ENCODE measurements at places on chromosomes 1 and 21.

DNA sequence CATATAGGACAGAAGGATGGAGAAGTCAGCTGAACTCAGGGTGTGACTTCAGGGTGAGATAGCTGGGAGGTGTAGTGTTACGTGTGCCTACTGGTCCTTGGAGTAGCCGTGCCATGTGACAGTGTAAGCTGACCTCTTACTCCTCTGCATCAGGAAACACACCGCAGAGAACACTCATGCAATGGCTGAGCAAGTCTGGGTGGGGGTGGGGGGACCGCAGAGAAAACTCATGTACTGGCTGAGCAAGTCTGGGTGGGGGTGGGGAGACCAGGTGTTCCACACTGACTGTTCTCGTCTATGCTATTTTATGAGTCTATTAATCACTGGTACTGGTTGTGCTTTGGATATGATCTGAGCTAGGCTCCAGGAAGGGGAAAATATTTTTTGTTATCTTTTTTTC lies 233.1 kb downstream of the PAPPA2 start:
- DNase-seq: no peak

GRCh38 chr1:115373305-115373704 lies 35.3 kb upstream of the NGF start:
- DNase-seq: no peak

- no peak for DNase-seq
Measured at GRCh38 chr21:15255261-15255660, 190.5 kb upstream of the NRIP1 start.

DNA sequence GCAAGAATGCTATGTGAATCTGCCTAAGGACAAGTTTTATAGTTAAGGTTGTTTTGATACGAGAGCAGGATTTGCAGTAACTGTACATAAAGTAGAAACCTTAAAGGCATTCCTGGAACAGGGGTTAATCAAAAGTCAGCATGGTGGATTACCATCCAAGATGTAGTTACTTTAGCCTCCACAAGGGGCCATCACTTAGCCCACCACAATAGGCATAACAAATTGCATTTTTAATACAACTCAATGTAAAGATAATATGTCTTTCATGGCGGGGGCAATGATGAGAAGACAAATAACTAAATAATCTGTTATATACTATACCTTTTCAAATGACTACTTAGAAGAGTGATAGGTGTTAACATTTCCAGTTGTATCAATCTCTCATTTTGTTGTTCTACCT lies 611.2 kb upstream of the ADGRL4 start:
- no peak for DNase-seq

DNA sequence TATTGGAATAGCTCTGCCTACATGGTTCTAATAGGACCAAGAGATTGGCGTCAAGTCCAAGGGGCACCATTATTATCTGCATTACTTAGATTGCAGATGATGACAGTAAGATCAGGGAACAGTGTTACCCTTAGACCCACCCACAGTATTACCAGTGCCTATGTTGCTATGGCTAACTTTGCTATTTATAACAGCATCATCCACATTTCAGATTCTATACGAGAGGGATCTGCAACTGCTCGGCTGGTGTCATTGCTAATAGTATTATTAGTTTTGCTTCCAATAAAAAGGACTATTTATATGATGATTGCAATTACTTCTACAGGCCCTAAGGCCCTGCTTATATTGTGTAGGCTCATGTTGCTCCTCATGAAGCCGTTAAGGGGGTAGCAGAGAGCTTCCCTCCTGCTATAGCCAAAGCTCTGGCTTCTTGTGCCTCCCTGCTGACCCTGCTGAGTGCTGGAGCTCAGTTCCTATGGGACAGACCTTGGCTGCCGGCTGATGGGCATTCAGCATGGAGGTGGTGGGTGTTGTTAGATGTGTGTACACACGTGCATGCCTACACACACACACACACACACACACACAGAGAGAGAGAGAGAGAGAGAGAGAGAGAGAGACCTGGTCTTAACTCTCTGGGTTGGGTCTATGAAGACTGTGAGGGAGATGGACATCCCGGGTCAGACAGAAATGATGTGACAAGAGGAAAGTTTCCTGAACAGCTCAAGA lies 1.3 kb downstream of the BCAN start:
- no peak for DNase-seq

DNA sequence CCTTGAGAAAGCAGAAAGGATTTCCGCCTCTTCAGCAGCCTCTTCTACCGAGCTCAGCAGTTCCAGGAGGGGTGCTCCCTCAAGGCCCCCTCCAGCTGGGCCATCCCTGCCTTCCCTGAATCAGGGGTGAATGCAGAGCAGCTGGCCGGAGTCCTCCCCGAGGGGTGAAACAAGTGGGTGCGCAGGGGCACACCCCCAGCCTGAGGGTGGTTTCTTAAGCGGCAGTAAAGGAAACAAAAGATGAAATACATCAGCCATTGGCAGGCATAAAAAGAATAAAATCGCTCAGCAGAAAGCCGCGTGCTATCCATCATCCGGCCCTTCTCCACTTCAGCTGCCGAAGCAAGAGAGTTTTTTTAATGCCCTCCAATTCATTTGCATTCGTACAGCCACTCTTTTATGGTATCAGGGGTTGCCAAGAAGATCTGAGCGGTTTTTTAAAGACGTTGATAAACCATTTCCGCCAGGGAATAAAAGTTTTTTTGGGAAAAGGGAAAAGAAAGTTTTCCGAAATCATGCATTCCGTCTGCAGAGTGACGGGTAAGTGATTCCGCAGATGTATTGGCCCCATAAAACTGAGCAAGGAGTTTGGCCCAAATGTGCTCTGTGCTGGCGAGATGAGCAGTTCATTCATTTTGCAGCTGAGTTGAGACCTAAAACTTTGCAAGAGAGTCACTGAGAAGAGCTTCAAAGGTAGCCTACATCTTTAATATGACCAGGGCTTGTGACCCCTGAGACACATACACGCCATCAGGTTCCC lies 73.7 kb upstream of the ZC3H12A start:
- DNase-seq: no peak

- no peak for DNase-seq
Measured at GRCh38 chr1:51527144-51527543, 8.1 kb upstream of the EPS15 start.

DNA sequence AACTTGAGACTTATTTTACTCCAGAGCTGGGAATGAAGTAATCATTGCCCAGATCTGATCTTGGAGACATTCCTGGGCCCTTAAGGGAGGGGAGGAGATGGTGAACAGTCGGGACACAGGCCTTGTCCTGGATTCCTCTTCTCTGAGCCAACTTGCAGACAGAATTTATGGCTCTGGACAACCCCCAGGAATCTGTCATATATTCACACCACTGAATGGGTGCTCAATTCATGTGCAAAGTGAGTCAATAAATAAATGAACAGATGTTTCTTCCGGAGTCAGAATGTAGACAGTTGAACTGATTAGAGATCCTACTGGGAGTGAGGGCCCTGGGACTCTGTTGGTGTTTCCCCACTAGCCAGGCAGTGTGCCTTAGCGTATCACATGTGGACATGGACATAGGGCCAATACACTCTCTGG lies 2.6 kb downstream of the TUFT1 start:
- DNase-seq: no peak

DNA sequence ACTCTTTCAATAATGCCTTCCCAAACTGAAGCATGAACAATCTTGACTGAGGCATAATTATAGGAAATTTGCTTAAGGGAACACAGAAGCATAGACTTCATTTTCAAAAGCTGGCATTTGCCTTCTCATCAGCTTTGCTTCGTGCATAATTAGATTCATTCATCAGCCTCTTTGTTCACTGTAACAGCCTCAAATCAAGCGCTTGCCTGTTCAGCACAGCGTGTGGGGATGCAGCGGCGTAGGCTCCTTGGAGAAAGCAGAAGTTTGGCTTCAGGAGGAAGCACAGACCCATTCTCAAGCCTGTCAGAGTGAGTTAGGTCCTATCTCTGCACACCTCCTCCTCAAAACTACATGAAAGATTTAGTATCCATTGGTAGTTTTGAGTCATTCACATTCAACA lies 246.4 kb upstream of the MAP1LC3C start:
- DNase-seq: no peak

DNA sequence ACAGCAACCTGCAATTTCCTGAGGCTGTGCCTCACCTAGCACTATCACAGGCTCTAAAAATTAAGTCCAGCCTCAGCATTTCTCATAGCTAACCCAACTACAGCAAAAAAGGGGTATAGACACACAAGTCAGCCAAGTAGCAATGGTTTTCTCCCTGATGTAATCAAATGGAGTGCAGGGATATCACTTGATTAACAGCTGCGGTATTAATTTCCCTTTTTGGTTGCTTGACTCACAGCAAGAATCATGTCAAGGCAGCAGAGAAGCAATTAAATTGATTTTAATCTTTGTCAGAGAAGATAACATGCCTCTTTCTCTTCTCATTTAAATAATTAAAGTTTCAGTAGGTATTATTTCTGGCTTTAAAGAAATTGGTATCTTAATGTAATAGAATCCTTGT lies 278.9 kb downstream of the RWDD3 start:
- DNase-seq: no peak

GRCh38 chr21:34722684-34723300 lies 54.0 kb downstream of the CLIC6 start:
- no peak for DNase-seq

DNA sequence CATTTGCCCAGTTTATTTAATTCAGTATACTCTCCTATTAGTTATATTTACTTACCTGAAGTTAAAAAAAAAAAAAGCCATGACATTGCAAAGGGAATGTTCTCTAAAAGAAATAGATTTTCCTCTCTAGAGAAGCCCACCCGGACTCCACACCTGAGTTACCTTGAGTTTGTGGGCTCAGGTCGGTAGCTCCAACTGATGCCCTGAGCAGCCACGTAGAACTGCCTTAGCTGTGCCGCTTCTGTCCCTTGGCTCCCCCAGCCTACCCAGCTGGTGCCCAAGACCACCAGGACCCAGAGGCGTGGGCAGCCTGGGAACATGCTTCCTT lies 250 bp downstream of the F5 start:
- DNase-seq: no peak

DNA sequence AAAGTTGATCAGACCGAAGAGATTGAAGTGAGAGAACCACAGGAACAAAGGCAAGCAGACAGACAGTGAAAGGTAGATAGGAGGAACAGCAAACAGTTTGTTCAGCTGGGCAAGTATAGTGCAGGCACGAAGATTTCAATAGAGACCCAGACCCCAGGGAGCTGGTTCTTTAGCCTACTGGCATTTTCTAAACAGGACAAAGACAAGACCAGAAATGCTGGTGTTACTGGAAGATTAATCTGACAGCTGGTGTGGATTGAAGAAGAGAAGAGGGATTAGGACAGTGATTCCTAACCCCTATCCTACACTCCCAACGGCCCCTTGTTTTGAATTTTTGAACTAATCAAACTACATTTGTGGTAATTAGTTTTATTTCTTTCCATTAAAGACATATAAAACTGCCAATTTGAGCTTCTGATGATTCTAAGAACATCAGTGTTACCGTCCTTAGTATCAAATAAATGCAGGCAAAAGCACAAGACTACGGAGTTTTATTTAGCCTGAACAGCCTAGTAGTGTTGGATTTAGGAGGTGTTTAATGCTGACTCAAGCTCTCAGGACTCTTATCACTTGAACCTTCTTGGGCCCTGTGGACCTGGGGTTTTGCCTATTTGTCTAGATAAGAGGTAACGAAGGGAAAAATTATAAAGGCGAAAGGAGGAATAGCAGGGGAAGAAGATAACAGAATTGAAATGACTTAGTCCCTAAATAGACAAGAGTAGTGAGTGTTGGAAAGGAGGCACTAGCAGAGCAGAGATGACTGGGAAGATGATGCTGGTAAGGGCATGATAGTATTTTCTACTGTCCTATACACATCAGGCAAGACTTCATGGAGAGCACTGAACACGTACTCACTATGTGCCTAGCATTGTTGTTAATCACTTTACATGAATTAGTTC lies 2.0 kb downstream of the NPL start:
- no peak for DNase-seq

GRCh38 chr21:32733990-32734613 lies 6.3 kb upstream of the SYNJ1 start:
- DNase-seq: no peak

DNA sequence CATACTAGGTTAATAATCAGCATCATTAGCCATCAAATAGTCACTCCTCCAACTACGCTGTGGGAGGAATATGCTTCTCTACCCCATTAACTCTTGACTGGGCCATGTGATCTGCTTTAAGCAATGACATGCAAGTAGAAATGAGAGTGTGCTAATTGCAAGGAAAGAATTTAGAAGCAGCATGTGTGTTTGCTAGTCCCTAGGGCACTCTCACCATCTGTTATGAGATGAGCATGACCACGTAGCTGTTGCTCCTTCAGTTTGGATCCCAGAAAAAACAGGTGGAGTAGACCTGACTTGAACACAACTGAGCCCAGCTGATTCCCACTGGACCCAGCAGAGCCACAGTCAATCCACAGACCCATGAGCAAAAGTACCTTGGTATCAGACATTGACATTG lies 19.7 kb upstream of the RGS7 start:
- DNase-seq: no peak

DNA sequence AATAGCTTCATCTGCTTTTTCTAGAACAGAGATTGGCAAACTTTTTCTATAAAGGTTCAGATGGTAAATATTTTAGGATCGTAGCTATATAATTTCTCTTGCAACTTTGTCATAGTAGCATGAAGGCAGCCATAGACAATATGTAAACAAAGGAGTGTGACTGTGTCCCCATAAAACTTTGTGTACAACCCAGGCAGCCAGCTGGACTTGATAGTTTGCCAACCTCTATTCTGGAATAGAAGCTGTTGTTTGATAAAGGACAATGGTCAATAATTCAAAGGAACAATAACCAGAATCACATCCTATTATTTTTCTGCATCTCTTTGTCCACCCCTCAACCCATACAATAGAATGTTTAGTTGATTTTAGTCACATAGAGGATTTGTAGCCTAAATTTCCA lies 286.7 kb downstream of the LMX1A start:
- no peak for DNase-seq

- no peak for DNase-seq
Measured at GRCh38 chr1:67367370-67368045, 59.8 kb downstream of the IL12RB2 start.

GRCh38 chr1:227449051-227449450 lies 114.3 kb upstream of the ZNF678 start:
- no peak for DNase-seq

- DNase-seq: no peak
Measured at GRCh38 chr1:219820551-219820950, 107.8 kb downstream of the SLC30A10 start.

DNA sequence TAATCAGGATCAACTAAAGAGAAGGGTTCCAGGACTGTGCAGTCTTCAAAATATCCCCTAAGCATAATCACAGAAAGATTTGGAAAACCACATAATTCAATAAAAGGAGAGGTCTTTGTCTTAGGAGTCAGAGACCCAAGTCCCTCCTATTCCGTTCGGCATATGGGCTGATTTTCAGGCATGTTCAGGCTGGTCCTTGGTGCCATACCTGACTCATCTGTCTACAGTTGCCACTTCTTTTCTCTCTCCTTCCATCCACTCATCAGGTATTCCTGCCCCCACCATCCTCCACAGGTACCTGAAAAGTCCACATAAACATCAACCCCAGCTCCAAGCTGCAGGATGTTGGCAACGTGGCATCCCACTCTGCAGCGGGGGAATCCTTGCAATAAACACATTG lies 29.7 kb upstream of the RPL11 start:
- no peak for DNase-seq

- no peak for DNase-seq
Measured at GRCh38 chr1:30995990-30996612, 69.4 kb downstream of the PUM1 start.

- no peak for DNase-seq
Measured at GRCh38 chr1:159927849-159928431, 2.6 kb upstream of the TAGLN2 start.

GRCh38 chr1:65054481-65054880 lies 88.1 kb upstream of the JAK1 start:
- no peak for DNase-seq

GRCh38 chr1:227744668-227745067 lies 9.4 kb downstream of the SNAP47 start:
- no peak for DNase-seq
